WTC11 (cell line): ENCODE measurements at places on chromosomes 4 and X. TPM values are rescaled to one million over a fixed set of nuclear protein-coding genes. Genes with fewer than 3 reads are reported as not detected.

The CT45A10 gene
- total RNA-seq = 0.33 TPM in 1 of 3 replicates, not detected in the others

The PABPC4L gene
- total RNA-seq = 3.6 to 4.1 TPM (median 3.8 TPM) in 3 replicates

The MAGEA11 gene
- total RNA-seq = not detected in 3 replicates

The FAM9B gene
- not detected in 3 replicates for total RNA-seq

The TXK gene
- total RNA-seq = 0.39 to 0.70 TPM (median 0.41 TPM) in 3 replicates

The IQCM gene
- total RNA-seq = 0.11 TPM in 1 of 3 replicates, not detected in the others
